Central memory CD4-positive, alpha-beta T cell (primary cell): ENCODE measurements at places on chromosomes 16 and 17.
A peak's percentile ranks its signal among the peaks of the same experiment; 100 is the strongest.

DNA sequence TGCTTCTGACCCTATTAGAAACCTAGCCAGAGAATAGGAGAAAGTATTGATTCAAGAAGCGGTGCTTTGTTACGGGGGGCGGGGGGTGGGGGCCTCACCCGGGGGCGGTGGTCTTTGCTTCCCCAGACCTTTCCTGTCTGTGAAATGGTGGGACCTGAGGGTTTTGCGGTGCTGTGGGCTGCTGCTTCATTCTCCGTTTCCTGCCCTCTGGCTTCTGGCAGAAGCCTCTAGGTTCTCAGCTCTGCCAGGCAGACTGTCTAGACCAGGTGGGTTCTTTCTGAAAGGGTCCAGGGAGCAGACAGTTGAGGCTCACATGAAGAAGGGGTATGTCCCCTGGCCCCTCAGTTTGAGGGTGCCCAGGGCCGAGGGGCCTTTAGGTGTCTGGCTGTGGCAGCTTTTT is 14.0 kb downstream of the GSE1 start:
- DNase-seq = no peak

DNA sequence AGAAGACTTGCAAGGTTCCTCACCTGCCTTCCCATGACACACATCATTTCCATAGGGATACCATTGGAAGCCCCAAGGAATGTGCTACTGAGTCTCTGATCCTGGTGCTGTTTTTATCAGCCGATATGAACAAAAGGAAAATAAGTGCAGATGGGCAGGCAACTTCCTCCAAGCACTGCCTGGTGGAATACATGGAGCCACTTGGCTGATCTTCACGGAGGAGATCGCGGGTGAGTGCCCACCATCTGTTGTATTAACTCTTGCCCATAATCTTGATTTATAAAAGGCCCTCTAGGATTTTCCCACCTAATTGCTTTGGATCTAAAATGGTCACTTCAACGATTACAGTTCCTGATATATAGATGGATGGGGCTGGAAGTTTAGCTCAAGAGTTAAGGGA is 24.7 kb upstream of the CDRT15 start:
- DNase-seq = no peak

DNA sequence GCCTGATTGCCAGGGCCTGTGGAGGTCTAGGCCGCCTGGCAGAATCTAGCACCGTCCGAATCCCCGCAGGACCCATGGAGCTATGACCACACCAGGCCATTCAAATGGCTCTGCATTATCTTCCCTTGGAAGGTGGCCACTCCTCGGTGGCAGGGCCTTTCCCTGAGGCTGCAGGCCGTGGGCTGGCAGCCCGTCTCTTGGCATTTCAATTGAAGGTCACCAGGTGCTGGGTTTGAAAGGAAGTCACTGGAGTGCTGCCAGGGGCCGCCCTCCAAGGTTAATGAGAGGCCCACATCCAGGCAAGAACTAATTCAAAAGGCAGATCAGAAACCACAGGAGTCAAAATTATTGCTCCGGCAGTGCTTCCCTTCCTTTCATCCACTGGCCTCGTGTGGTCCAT is 27.7 kb upstream of the CACNG5 start:
- DNase-seq = no peak

GRCh38 chr16:48596326-48596725 is 13.7 kb downstream of the N4BP1 start:
- no peak for DNase-seq

- DNase-seq = peak; percentile 54
Observed at GRCh38 chr17:43907998-43908721, 824 bp upstream of the MPP2 start.

- no peak for DNase-seq
Observed at GRCh38 chr16:31093132-31093703, 1.4 kb downstream of the VKORC1 start.

DNA sequence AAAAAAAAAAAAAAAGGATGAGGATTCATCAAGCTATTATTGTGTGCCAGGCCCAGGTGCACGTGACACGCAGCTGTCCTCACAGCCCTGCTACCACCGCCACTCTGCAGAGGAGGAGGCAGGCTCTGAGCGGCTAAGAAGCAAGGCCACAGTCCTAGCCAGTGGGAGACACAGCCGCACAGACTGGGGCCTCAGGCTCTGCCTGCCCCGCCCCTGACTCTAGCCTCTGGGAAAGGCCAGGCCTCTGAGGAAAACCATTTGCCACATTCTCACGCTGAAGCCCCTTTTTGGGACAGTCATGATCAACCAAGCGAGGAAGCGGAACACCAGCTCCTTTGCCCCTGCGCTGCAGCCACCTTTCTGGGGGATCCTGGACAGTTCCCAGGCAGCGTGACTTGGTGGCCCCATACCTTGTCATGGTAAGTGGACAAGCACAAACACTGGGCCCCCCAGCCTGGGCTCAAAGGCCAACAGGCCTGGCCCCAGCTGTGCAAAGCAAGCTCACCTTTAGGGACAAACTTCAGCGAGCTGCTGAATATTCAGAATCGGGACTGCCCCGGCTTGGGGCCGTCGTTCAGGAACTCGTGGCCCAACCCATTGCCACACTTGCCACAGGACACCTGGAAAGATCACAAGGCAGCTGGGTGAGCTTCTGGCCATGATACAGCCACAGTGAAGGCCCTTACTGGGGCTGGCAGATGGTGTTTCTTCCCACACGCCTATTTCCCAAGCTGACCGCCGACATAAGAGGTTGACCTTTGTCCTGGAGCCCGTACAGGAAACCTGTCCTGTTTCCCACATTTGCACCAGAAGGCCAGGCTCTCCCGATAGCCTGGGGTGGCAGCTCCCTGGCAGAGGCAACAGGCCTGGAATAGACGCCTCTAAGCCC is 2.5 kb downstream of the MSRB1 start:
- no peak for DNase-seq

- no peak for DNase-seq
Observed at GRCh38 chr16:46632778-46633733, 11.9 kb upstream of the SHCBP1 start.

DNA sequence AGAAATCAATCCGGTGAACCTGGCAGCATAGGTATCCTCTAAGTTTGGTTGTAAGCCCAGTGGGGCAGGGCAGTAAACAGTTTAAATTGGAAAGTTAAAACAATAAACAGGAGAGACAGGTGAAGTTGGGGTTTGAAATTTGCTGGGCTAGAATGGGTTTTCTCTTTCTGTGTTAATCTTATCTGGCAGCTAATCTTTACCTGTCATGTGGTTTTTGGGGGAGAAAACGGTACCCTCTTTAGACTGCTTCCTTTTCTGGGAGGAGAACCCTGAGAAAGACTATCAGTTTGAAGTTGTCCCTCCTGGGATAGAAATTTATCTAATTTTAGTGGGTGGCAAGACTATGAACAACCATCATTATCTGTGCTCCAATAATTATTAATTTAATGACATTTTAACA is 24.0 kb downstream of the CDH13 start:
- DNase-seq = peak; percentile 28

- DNase-seq = peak; percentile 25
Observed at GRCh38 chr16:68539711-68540239, 684 bp downstream of the ZFP90 start.

DNA sequence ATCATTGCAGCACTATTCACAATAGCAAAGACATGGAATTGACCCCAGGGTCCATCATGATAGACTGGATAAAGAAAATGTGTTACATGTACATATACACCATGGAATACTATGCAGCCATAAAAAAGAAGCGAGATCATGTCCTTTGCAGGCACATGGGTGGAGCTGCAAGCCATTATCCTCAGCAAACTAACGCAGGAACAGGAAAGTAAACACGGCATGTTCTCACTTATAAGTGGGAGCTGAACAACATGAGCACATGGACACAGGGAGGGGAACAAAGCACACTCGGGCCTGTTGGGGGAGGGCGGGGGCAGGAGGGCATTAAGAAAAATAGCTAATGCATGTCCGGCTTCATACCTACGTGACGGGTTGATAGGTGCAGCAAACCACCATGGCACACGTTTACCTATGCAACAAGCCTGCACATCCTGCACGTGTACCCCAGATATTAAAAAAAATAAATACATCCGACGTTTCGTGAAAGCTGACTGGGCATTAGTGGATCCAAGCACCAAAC is 28.9 kb downstream of the ZNF778 start:
- no peak for DNase-seq
